Esophagus squamous epithelium (tissue), 5 donors: ENCODE measurements at places on chromosomes 4 and X. TPM values are rescaled to one million over a fixed set of nuclear protein-coding genes. Genes with fewer than 3 reads are reported as not detected.

Gene CENPI
- 7.0 TPM for total RNA-seq

Gene DDX53
- not detected for total RNA-seq

Gene OPN1MW2
- total RNA-seq, result not detected

Gene RBM46
- total RNA-seq, result not detected

Gene AVPR2
- total RNA-seq, result 0.19 TPM

Gene GPRIN3
- 4.2 TPM for total RNA-seq

Gene INTU
- 5.9 TPM for total RNA-seq

Gene CXCL6
- total RNA-seq, result not detected

Gene GYG2
- 1.7 TPM for total RNA-seq

Gene ARMCX1
- total RNA-seq, result 2.2 TPM

Gene FGA
- not detected for total RNA-seq

Gene ITGB1BP2
- total RNA-seq, result 2.1 TPM

Gene MAGED4B
- 0.13 TPM for total RNA-seq

Gene CHM
- 12.2 TPM for total RNA-seq

Gene RBMXL3
- total RNA-seq, result not detected

Gene UGT2B11
- total RNA-seq, result not detected

GRCh38 chrX:153380691-153381090 lies 20.5 kb downstream of the PNMA6E start:
- DNase-seq, result no peak

GRCh38 chr4:140174543-140174942 lies 20.6 kb upstream of the MAML3 start:
- no peak for DNase-seq

- no peak for DNase-seq
Observed at GRCh38 chr4:153790962-153791551, 2.2 kb upstream of the SFRP2 start.

DNA sequence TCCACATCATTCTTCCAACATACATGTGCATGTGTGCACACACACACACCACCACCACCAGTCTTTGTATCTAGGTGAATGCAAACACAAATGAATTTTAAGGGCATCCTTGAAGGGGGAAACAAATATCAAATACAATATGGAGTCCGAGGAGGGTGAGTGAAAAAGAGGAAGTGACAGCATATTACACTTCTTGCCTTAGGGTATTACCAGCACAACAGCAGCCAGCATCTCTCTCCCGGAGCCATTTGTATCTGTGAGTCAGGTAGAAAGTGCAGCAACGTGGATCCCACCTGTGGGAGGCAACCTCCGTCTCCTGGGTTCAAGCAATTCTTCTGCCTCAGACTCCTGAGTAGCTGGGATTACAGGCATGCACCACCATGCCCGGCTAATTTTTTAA lies 483.2 kb downstream of the SMARCA1 start:
- no peak for DNase-seq

GRCh38 chrX:19342331-19342906 lies 1.3 kb upstream of the PDHA1 start:
- no peak for DNase-seq

GRCh38 chr4:168852933-168853713 lies 156.9 kb downstream of the CBR4 start:
- no peak for DNase-seq

- DNase-seq, result no peak
Observed at GRCh38 chr4:182778222-182778982, 138.8 kb downstream of the DCTD start.

GRCh38 chr4:5963611-5964010 lies 54.6 kb downstream of the C4orf50 start:
- no peak for DNase-seq

DNA sequence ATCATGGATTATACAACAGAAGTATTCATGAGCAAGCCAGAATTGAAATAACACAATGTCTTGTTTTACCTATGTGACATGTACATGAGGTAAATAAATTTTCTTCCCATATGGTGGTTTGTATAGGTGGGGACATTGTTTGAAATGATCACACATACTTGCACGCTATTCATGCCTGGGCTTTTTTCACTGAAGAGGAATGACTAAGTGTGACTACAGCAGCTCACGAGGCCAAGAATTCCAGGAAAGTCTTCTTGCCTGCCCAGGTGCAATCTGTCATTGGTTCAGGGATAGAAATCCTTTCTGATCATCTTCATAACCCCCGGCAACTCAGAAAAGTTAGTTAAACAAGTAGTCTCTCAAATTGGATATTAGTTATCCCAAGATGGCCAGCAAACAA lies 36.3 kb upstream of the AREG start:
- DNase-seq, result no peak

DNA sequence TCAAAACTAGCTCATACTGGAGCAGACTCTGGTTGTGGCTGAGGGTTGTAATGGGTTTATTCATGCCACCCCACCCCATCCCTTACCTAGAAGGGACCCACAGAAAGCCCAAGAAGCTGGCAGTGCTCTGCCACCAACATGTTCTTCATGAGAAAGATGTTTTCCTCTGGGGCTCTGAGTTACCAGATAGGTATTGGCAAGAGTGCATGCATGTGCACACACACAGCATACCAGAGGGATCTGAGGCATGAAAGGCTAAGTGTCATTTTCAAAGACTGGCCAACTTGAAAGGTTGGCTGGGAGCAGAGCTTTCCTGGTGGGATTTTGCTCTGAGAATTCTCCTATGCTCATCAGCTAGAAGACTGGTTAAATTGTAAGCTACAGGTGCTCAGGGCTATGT lies 65.2 kb downstream of the PHOX2B start:
- no peak for DNase-seq

DNA sequence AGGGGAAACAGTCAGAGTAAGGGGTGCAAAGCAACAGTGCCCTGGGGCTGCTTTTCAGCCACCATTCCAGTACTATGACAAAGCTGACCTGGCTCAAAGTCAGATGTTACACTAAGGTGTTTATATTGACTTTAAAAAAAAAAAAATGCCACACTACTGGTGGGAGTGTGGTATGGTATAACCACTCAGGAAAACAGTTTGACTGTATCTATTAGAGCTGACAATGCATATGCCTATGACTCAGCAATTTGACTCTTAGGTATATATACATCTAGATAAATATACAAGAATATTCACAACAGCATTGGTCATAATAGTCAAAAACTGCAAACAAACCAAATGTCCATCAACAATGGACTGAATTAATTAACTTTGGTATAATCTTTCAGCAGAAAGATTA lies 15.0 kb downstream of the ASB9 start:
- DNase-seq, result no peak

- no peak for DNase-seq
Observed at GRCh38 chr4:87011340-87012034, 76.7 kb downstream of the AFF1 start.

GRCh38 chr4:175065228-175065627 lies 147.1 kb downstream of the ADAM29 start:
- no peak for DNase-seq

DNA sequence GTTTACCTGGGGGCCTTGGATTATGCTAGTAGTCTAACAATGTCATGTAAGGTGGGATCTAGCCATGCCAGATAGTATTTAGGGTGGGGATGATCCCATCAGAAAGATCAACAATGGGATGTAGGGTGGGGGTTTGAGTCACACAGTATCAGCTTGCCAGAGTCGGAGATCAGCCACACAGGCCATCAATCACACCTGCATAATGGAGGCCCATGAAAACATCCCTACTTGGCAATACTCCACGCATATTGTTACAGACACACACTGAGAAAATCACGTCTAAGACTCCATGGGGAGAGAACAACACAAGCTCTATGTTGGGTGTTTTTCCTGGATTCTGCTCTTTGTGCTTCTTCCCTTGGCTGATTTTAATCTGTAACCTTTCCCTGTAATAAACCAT lies 49.5 kb upstream of the SLC25A4 start:
- no peak for DNase-seq

DNA sequence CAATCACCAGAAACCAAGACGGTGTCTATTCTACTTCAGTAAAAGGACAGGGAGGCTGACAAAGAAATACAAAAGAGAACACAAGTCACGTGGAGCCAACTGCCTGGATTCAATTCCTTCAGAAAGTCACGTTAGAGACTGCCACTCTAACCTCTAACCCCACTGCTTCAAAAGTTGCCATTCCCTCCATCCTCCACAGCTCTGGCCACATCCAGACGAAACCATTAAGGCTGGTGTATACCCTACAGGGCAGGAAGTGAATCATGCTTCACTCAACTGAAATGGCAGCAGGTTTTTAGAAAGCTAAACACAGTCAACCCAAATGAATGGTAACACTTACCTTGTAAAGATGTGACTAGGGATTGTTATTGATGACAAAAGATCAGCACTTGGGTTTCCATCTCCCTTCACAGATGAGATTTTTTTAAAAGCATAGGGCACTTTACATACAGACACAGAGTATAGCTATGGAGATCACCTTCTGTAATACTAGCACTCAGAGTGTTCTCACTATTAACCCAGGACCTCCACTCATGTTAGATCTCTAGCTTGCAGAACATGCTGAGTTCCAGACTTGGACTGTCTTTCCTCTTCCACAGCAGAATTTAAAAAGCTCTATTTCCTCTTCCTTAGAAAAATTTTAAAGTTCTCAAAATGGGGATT lies 37.4 kb downstream of the MAML3 start:
- no peak for DNase-seq

DNA sequence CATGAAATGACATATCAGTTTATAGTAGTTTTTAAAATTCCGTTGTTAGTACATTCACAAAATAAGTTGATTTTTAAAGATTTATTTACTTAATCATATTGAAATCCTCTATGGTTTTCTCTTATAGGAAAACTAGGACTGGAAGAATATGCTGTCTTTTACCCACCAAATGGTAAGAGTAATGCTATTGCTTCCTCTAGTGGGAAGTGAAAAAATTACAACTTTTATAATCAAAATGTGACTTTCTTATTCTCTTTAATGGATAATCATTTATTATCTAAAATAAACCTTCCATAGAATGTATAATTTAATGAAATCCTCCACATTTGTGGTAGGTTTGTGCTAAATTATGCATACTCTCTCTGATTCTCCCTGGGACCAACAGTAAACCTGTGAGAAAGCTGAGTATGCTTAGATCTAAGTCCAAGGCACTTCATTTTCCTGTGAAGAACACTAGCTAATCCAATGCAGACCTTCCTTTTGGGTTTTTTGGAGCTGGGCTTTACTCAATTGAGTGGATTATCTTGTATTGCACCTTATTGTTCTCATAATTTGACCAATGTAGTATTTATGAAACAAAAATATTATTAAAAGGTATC lies 136.2 kb downstream of the TBC1D19 start:
- DNase-seq, result no peak

DNA sequence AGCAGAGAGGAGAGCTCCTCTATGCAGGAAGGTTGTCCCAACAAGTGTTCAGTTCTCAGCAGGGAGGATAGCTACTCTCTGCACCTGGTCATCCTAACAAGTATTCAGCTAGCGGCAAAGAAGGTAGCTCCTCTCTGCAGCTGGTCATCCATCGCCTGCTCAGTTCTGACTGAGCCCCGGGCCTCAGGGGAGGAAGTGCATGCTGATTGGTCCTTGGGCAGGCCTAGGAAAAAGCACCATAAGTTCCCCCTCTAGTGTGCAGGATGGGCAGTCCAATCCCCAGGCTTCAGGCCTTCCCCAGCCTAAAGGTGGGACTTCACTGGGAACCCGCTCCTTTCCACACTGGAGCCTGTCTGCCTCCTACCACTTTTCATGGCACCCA lies 4.4 kb upstream of the FBXW7 start:
- no peak for DNase-seq

- no peak for DNase-seq
Observed at GRCh38 chr4:62377700-62378099, 1177.6 kb downstream of the ADGRL3 start.

DNA sequence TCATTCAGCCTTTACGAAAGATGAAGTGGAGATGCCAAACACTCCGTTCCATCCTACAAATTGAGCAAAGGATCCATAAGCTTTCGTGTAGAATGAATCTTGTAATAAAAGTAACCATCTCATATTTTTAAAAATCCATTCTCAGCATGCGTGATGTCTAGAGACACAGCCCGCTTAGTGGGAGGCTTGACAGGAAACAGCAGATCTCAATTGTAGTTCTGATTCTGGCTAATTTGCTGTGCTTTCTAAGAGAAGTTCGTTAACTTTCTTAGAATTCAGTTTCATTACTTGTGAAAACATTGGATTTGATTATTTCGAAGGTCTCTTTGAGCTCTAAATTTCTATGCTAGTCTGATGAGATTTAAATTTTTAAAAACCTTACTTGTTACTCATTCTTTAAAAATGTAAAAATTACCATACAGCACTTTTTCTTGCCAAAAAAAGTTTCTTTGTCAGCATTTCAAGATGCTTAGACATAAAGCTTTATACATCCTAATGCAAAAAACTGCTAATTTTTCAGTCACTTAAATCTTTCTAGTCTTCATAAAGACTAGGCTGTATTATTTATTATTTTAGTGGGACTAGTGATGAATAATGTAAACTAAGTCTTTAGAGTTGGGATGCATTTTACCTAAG lies 66.9 kb upstream of the NEIL3 start:
- DNase-seq, result no peak

- DNase-seq, result no peak
Observed at GRCh38 chr4:8123389-8123788, 35.2 kb downstream of the ABLIM2 start.

- DNase-seq, result no peak
Observed at GRCh38 chr4:177128306-177128705, 181.4 kb upstream of the NEIL3 start.

DNA sequence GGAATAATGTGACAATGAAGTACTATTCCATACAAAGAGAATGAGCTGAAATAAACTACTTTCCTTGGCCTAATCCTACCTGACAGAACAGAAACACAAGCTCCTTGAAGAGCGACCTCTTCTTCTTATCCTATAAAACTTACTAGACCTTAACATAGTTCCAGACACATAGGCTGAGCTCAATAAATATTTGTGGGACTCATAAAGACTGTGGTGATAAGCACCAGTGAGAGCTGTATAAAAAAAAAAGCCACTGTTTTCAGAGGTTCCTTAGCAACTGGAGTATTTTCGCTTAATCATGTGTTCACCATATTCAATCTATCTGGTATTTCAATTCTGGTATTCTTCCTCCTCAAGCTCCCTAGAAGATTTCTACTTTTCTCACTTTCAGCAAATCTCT lies 1129.6 kb downstream of the STPG2 start:
- no peak for DNase-seq

- no peak for DNase-seq
Observed at GRCh38 chr4:86909546-86910295, 17.5 kb upstream of the C4orf36 start.

DNA sequence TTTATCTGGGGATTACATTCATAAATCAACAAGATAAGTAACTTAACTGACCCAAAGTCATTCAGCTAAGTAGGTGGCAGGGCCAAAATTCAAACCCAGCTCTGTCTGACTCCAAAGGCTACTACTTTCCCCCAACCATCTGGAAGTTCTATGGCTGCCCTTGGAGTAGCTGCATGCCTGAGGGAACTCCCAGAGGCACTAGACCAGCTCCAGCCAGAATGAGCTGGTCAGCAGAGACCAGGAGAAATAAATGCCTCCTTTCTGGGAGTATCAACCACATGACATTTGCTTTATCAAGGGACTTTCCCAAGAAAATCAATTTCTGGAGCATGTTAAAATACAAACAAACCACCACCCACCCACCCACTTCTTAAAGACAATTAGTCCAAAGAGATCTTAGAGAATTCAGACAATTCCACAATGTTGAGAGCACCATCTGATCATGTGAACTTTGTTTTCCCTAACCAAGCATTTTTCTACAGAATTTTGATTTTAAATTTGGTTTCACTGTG lies 180.5 kb downstream of the EFHC2 start:
- DNase-seq, result no peak

- DNase-seq, result no peak
Observed at GRCh38 chr4:129708784-129709183, 612.8 kb downstream of the C4orf33 start.

- no peak for DNase-seq
Observed at GRCh38 chr4:1686440-1687036, 2.4 kb upstream of the FAM53A start.

GRCh38 chr4:5969336-5969735 lies 48.9 kb downstream of the C4orf50 start:
- DNase-seq, result no peak
